Right atrium auricular region (tissue), 2 donors: ENCODE measurements at places on chromosomes 1 and 21. TPM values are rescaled to one million over a fixed set of nuclear protein-coding genes. Genes with fewer than 3 reads are reported as not detected.
A peak's percentile ranks its signal among the peaks of the same experiment; 100 is the strongest.

DNA sequence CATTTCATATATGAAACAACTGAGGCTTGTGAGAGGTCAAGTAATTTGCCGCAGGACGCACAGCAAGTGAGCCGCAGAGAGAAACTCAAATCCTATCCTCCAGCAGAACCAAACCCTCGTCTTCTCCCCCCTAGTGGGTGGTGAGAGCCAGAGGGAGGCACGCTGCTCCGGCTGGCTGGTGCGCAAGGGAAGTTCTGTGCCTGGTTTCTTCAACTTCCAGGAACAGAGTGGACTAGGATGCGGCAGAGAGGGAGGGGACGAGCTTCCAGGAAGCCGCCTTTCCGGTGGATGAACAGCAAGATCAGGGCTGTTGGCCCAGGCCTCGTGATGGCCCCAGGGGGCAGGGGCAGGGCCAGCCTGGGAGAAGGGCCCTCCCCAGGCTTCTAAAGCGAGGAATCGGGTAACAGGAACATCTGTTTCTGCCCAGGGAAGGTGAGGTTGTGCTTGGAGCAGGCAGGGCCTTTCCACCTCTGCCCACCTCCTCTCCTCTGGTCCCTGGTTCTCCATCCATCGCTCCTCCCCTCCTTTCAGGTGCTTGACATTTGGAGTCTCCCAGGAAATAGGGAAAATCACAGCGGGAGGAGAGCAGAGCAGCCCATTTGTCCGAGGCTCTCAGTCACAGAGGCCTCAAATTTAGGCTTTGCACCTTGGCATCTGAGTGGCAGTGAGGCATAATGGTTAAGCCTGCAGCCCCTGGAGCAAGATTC, 16.8 kb upstream of the PDIK1L start:
- peak; percentile 67 for DNase-seq

DNA sequence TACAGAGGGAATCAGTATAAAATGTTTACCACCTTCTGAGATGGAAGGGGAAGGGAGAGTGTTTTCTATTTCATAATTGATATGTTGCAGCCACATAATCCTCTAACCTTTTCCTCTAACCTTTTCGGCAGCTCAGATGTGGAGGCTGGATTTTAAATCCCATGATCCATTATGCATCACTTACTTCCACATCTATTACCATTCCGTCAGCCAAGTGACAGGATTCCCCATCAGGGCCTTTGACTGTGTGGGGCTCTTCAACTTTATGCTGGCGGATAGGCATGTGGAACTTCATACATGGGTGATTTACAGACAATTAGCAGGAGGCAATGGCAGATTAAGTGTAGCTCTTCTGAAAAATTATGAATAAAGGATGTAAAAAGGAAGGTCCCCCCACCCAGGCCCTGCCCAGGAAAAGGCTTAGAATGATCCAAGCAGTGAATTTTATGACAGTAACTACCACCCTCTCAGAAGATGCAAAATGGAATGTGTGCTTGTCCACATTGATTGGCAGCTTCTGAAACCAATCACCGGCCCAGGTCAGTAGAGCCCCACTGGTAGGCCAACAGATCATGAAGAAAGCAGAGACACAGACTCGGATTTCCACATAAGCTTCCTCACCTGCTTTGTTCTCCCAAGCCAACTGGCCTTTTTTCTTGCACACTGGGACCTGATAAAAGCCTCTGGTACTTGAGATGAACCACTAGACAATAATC, 147.0 kb downstream of the ST6GALNAC5 start:
- DNase-seq: no peak

DNA sequence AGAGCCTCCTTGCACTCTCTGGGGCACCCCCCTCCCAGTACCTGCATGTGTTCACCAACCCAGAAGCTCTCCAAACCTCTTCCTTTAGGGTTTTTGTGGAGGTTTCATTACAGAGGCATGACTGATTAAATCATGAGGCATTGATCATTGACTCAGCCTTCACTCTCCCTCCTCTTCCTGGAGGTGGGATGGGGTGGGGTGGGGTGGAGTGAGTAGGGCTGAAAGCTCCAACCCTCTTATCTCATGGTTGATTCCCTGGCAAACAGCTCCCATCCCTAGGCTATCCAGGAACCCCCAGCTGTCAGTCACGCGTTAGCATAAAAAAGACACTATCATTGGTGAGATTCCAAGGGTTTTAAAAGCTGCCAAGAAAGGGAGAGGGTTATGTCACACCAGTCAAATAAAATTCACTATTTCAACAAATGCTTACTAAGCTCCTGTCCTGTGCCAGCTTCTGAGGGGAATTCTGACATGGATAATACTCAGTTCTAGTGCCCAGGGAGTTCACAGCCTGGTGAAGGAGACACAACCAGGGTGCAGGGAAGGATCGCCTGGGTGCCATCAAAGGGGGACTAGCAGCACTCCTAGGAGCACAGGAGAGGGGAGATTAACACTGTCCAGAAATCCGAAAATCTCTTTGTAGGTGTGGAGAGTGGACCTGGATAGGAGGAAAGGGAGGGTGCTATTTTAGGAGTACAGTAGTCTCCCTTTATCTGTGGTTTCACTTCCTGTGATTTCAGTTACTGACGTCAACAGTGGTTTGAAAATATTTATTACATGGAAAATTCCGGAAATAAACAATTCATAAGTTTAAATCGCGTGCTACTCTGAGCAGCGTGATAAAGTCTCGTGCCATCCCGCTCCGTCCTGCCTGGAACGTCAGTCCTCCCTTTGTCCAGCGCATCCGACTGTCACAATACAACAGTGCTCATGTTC, 6.8 kb upstream of the IL24 start:
- no peak for DNase-seq

DNA sequence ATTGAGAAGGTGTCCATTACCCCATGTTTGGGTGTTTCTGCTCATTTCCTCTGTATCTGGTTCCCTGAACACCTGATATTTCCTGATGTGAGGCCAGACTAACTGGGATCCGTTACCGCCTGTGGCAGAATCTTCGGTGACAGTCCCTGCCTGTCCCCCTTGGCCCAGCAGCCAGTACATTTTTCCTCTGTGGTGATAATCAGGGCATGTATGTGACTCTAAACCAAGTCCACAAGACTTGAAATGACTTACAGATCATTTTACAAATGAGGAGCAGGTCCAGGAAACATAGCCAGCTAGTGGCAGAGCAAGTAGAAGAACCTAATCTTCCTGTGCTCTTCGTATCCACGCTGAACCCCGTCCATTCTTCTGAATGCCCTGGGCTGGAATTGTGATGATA, 143.5 kb upstream of the IPO9 start:
- no peak for DNase-seq

GRCh38 chr1:45530632-45531135, 9.0 kb upstream of the PRDX1 start:
- no peak for DNase-seq

GRCh38 chr1:6969762-6970161, 184.5 kb downstream of the CAMTA1 start:
- DNase-seq: no peak

GRCh38 chr1:37255136-37255795, 219.1 kb upstream of the ZC3H12A start:
- no peak for DNase-seq

- no peak for DNase-seq
These were observed 21.3 kb downstream of the SYDE2 start for GRCh38 chr1:85179522-85179921.

DNA sequence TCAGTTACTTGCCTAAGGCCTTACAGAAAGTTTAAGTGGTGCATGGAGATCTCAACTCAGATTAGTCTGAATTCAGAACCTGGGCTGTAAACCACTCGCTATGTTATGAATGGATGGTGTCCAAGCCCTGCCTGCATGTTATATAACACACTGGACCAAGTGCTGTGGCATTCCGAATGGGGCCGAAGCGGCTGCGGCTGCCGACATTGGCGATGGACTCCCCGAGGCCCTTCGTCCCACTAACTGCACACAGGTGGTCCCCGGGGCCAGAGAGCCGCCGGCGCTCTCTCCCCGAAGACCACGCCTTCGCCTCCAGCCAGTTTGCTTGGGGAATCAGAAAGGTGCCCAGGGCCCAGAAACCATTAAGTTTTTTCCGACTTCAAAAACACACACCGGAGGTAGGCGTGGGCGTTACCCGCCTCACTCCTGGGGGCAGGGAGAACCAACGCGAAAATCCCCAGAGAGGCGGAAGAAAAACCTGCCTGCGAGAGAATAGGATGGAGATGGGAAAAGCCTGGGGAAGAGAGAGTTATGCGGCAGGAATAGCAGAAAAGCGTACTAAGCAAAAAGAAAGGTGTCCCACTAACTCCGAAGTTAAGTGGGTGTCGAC, 579 bp upstream of the TENT5C start:
- DNase-seq: no peak

GRCh38 chr1:206590025-206590758, 22.1 kb downstream of the EIF2D start:
- no peak for DNase-seq

DNA sequence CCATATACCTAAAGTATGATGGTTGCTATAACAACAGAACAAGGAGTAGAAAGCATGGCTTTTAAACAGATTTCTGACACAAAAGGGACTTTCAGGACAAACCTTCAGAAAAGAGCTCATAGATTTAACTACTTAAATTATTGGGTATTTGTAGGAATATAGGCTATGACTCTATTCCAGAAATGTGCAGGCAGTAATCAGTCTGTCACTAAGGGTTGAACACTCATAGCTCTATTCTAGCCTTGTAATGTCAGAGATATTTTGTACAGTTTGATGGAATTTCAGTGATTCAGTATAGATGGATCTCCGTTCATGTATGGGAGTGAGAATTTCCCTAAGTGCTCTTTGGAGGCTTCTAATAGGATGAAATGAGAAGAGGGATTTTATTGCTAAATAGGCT, 82.8 kb downstream of the EXTL2 start:
- no peak for DNase-seq

GRCh38 chr1:36775716-36776115, 258.6 kb downstream of the GRIK3 start:
- DNase-seq: no peak

- DNase-seq: peak; percentile 69
These were observed 45.2 kb upstream of the DPT start for GRCh38 chr1:168774241-168774640.

DNA sequence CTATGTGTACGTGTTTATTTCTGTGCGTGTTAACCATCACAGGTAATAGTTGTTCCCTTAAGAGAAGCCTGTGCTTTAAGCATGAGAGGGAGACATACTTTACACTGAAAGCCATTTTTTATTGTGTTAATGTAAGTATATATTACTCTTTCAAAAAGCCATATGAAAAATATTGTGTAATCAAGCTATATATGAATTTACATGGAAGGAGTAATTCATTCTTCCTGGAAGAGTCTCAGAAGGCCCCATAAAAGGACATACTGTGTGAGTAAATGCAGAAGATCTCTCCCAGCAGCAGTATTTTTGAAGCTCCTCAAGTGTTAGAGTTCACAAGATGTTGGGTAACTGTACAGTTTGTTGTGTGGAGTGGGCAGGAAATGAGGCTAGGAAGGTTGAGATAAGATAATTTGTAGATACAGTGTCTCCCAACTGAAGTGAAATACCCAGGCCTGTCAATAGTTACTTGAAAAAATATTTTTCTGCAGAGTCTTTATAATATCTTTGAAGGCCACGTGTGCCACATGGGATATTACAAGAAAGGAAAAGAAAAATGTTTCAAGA, 138.3 kb downstream of the PTGER3 start:
- no peak for DNase-seq

The DCST2 gene
- total RNA-seq: not detected

The EPHX1 gene
- total RNA-seq: 57.7 TPM

The NHLH1 gene
- total RNA-seq: not detected

The TRIM67 gene
- total RNA-seq: not detected

The GPR3 gene
- total RNA-seq: 2.9 TPM

The GREM2 gene
- not detected for total RNA-seq

The PTGER3 gene
- total RNA-seq: 4.6 TPM

The PGM1 gene
- total RNA-seq: 171 TPM

The RAP1A gene
- total RNA-seq: 62.1 TPM
